ENCODE measurements at places on chromosomes 11 and 22.

- DNase-seq, result peak; percentile 20
Measured at GRCh38 chr11:119218141-119218878, 12.2 kb downstream of the CBL start.

DNA sequence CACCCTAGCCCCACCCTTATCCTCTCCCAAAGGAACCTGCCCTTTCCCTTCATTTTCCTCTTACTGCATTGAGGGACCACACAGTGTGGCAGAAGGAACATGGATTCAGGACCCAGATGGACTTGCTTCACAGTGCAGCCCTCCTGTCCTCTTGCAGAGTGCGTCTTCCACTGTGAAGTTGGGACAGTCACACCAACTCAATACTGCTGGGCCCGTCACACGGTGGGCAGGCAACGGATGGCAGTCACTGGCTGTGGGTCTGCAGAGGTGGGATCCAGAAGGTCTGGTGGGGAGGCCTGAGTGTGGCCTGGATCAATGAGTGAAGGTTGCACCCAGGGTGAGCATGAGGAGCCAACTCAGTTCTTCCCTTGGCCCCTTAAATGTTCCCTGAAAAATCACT is 129.9 kb upstream of the B3GAT1 start:
- DNase-seq, result no peak

DNA sequence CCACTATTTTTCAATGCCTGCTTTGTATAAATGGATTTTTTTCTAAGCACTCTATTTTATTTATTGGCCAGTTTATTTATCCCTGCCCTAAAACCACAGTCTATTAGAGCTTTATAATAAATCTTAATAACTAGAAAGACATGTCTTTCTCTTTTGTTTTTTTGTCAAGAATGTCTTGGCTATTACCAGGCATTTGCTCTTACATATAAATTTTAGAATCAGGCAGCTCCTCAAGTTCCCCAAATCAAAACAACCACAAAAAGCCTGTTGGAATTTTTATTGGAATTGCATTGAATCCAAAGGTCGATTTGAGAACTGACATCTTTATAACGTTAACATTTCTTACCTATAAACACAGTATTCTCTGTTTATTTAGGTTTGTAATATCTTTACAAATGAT is 85.8 kb upstream of the SC5D start:
- no peak for DNase-seq

DNA sequence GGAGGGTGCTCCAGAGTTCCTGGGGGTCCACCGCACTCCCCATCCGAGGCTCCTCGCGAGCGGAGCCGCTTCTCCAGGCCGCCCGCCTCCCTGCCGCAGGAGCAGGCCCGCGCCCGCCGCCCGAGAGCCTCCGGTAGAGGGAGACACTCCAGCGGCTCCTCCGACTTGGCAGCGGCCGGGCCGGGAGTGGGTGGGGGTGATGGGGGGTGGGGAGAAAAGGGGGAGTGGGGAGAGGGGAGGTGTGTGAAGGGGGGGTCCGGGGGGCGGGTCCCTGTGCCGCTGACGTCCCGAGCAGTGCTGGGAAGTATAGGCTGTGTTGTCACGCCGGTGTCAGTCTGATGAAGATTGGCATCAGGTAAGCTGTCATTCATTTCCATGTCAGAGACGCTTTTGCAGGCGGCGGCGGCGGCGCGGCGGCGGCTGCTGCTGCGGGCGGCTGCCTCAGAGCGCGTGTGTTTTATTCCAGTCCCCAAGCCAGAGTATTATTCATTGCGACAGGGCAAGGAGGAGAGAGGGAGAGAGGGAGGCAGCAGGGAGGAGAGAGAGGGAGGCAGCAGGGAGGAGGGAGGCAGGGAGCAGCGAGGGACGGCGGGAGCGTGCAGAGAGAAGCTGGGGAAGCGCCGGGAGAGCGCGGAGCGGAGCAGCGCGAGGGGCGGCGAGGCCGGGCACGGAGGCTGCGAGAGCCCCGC is at the start of gene PKNOX2:
Gene PKNOX2 (plus strand): TSS at position 330 of the 689 bp plus-strand sequence. CDS start 186,555 bp downstream, outside the sequence.
- peak; percentile 86 for DNase-seq

DNA sequence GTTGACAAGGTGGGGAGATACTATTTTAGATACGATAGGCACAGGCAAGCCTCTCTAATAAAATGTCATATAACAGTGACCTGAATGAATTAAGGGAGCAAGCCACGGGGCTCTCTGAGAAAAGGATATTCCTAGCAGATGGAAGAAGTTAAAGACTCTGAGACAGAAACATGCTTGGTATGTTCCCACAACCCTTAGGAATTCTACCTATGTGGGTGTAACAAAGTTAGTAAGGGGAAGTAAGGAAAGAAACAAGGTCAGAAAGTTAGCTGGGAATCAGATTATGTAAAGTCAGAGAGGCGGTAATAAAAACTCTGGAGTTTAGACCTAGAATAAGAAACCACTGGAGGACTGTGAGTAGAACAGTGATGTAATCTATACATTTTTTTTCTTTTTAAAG is 59.7 kb upstream of the GDPD4 start:
- no peak for DNase-seq

- DNase-seq, result no peak
Measured at GRCh38 chr22:45014654-45015053, 4.8 kb upstream of the PHF21B start.

DNA sequence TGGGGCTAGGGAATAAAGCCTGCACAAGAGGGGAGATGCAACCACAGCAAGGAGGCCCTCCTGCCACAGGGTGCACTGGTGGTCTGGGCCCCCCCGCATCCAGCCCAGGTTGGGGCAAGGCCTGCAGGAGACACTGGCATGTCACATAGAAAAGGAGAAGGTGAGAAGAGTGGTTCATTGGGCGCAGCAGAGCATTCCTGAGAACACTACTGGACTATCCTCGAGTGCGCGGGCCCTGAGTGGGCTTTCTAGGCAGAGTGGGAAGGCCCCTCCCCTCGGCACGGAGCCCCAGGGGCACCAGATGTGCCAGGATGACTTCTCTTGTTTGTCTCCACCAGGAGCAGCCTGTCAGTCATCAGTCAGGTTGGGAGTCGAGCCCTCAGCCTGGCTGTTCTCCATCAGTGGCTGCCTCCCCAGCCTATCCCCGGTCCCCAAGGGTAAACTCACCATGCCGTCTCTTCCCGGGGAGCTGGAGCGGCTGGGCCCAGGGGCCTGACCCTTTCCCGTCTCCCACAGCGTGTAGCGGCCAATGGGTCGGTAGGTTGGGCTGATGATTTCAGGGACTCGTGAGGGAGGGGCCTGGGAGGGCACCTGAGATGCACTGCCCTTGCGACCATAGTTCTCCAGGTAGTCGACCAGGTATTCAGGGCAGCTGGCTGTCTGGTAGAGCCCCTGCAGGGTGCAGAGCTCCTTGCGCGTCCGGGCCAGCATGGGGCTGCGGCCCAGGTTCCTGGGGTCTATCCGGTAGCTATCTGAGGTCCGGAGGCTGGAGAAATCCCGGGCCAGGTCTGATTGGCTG is 9.0 kb downstream of the USP2 start:
- no peak for DNase-seq

- DNase-seq, result peak; percentile 44
Measured at GRCh38 chr11:112797648-112798293, 163.4 kb upstream of the NCAM1 start.

DNA sequence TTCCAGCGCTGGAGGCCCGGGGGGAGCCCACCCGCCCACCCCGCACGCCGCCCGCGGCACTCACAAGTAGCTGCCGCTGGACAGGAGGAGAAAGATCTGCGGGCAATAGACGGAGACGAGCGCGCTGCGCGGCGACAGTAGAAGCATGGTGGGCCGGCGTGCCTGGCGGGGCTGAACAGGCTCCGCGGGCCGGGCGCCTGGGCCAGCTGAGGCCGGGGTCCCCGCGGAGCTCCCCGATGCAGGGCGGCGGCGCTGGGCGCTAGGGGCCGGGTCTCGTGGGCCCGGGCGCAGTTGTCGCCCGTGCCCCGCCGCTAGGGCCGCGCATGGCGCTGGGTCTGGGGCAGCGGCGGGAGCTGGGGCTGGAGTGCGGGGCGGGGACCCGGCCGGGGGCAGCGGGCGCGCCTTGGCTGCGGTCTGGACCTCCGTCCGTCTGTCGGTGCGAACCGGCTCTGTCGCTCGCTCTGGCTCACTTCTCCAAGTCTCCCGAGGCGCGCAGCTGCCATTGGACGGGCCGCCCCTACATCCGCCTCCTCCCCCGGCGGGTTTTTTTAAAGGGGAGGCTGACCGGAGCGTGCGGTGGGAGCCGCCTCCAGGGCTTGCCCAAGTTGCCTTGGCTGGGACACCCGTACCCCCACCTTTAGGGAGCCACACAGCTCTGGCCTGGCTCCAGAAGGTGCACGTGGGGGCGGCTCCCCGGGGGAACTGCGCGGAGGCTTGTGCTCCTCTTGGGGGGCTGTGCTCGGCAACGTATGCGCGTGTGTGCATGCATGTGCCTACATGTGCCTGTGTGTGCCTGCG is 4.7 kb downstream of the WNT7B start:
- no peak for DNase-seq

DNA sequence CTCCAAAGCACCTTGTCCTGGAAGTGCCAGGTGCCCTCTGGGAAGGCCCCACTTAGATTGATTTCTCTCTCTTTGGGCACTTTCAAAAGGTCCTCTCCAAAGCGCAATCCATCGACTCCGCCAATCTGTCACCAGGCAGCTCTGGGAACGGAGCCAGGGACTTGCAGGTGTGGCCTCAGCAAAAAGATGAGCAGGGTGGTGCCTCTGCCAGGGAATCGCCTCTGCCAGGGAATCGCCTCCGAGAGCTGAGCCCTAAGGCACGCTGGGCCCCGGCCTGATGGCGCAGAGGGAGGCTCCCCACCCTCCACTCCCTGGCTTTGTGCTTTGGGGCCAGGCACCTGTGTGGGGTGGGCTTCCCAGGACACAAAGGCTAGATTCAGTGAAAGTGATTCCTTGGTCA is 1391.3 kb downstream of the TBC1D22A start:
- DNase-seq, result no peak

- DNase-seq, result no peak
Measured at GRCh38 chr11:130070846-130071200, 1.1 kb downstream of the APLP2 start.

DNA sequence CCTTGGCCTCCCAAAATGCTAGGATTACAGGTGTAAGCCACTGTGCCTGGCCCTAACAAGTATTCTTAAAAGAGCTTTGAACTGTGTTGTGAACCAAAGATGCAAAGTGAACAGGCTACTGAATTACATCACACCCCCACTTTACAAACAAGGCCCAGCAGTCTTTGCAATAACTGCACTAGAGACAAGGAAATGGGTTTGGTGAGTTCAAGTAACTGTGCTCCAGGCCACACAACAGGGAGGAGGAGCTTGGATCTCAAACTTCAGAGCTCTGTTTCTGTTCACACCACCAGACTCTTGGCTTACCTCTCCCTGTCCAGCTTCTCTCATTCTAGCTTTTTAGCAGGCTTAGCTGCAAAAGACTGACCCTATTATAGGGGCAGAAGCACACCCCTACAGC is 30.4 kb upstream of the RASL10A start:
- no peak for DNase-seq

DNA sequence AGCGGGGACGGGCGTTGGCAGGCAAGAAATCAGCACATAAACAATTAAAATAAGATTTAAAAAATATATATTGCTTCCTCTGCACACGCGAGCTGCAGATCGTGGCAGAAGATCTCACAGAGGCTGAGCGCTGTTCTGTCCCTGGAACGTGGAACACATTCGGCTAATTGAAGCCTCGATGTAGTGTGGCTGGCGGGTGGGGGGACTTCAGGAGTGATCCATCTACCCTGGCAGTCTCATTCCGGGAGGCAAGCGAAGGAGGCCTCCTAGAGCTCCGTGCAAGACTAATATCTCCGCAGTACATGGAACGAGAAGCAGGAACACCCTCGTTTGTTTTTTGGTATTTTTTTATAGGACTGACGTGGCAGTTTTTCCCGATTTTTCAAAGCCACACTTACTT is 402.4 kb downstream of the MN1 start:
- DNase-seq, result no peak

DNA sequence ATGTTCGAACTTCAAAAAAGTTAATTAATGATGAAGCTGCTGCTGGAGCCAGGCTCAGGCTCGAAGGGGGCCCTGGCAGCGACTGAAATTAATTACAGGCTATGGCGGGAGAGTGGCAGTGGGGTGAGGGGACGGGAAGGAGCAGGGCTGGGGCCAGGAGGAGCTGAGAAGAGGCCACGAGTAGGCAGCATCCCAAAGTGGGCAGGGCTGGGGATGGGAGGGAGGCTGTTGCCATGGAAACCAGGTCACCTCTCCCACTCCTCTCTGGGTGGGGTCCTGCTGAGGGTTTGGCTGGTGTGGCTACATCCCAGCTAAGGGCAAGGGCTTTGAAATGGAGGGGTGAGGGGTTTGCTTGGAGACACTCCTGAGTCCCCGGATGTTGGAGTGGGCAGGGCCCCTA is 23.9 kb downstream of the CACNA1I start:
- DNase-seq, result no peak

All from stimulated activated CD4-positive, alpha-beta T cell treated with anti-CD3 and anti-CD28 coated beads, Interleukin-15, amount 100 ng/mL, for 24 hours (primary cell).